ENCODE measurements at places on chromosomes 11 and 22.
A peak's percentile ranks its signal among the peaks of the same experiment; 100 is the strongest.

GRCh38 chr22:47607486-47607885 lies 845.0 kb downstream of the TBC1D22A start:
- DNase-seq: no peak

GRCh38 chr11:65329944-65330403 lies 3.7 kb upstream of the DPF2 start:
- peak; percentile 82 for DNase-seq

GRCh38 chr11:107799218-107799859 lies 59.2 kb downstream of the SLC35F2 start:
- DNase-seq: peak; percentile 65

- DNase-seq: no peak
Observed at GRCh38 chr22:44196731-44197131, 16.0 kb downstream of the PARVG start.

- DNase-seq: no peak
Observed at GRCh38 chr11:15843309-15843872, 513.0 kb downstream of the SOX6 start.

DNA sequence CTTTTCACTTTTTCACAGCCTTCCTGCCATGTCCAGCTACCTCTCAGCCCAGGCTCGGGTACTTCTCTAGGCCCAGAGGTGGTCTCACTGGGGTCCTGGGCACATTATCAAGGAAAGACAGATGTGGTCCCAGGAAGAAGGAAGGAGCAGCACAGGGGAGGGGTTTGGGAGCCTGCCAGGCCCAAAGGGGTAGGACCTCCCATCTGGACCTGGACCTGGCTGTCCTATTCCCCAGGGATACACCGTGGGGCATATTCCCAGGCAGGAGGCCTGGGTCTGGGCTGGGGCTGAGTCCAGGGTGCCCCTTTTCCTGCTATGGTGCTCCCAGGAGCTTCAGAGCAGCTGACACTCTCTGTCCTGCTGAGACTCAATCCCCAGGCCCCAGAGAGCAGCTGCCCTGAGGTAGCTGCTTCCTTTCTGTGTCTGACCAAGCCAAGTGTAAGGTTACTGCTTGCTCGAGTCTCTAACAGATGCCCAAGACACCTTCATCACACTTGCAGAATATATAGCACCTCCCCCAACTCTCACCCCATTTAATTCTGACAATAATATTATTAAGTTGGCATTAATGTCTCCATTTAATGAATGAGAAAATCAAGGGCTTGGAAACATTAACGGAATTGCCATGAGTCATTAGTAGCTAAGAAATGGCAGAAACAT lies 232.0 kb downstream of the BUD13 start:
- DNase-seq: no peak

- DNase-seq: no peak
Observed at GRCh38 chr11:110818032-110818687, 105.9 kb upstream of the ARHGAP20 start.

- no peak for DNase-seq
Observed at GRCh38 chr22:27378311-27378800, 423.2 kb downstream of the MN1 start.

DNA sequence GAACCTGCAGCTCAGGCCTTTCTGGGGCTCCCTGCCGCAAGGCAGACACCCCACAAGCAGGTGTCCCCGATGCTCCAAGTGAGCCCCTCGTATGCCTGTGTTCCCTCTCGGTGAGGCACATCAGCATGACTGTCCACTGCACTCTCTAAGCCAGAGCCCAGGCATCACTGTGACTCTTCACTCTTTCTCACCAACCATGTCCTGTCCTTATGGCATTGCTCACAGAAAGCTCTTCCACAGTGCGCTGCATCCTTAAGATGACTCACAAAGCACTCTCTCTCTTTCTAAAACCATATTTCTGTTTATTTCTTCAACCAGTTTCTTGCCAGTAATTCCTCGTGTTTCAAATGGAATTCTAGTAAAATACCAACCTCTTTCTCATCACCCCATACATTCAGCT lies 18.1 kb downstream of the GAB4 start:
- no peak for DNase-seq

GRCh38 chr11:44855493-44855849 lies 95.2 kb downstream of the TP53I11 start:
- no peak for DNase-seq

GRCh38 chr22:17239156-17239701 lies 20.0 kb upstream of the ADA2 start:
- no peak for DNase-seq

DNA sequence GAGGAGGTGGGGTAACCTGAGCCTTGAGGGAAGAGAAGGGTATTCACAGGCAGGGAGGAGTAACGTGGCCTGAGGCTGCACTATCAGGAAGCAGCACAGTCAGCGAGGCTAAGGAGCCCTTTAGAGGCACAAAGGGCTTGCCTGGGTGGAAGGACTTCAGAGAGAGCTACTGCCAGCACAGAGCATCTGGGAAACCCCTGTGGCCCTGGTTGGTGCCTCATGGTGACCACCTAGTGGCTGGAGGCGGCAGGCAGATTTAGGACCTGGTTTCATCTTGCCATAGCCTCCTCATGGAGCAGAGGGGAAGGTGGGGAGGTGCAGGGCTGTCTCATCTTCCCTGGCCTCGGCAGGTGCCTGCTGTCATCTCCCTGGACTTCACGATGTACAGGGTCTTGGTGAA lies 64.5 kb downstream of the MPPED1 start:
- no peak for DNase-seq

DNA sequence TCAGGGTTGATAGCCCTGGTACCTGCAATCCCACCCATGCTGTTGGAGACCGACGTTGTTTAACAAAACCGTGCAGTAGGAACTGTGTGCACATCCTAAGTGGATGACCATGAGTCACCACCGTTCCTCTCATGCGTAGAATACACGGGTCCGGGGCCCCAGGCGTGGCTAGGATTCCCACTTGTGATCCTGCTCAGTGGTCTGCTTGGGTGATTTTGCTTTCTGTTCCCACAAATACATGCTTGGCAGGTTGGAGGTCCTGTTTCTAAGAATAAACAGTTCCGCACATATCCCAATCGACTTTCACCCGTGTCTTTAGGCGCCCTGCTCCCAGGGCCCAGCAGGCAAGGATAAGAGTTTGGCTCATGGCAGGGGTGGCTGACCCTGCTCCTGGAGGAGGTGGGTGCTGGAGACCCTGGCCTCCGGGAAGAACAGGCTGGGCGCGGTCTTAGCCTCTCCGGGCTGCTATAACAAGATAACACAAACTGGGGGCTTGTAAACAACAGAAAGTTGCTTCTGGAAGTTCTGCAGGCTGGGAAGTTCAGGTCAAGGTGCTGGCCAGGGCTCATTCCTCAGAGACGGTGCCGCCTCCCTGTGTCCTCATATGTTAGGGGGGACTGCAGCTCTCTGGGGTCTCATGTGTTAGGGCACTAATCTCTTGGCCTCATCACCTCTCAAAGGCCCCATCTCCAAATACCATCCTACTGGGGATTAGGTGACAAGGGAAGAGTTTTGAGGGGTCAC lies 1028.3 kb downstream of the BRD1 start:
- no peak for DNase-seq

Data from activated naive CD4-positive, alpha-beta T cell treated with anti-CD3 and anti-CD28 coated beads, Interleukin-2, amount 50 U/mL, for 16 hours (primary cell).